ENCODE measurements at places on chromosomes 3 and 15.

DNA sequence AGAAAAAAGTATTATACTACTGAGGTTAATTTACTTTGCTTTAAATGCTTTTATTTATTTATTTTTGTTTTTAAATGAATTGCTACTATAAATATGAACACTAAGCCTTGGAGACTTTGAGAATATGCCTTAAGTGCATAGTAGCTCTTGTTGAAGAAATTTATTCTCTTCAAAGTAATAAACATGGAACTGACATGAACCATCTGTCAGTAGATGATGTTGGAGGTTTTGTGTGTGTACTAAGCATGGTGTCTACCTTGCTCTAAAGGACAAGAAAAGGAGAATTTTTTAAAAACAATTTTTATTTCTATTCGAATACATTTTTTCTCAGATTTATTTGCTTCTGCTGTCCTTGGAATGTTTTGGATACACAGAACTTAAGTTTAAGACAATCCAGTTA, 81.1 kb upstream of the PDZRN3 start:
- DNase-seq: no peak
- no peak overlapping the region for H3K4me3 ChIP-seq
- no peak overlapping the region for H3K27ac ChIP-seq

DNA sequence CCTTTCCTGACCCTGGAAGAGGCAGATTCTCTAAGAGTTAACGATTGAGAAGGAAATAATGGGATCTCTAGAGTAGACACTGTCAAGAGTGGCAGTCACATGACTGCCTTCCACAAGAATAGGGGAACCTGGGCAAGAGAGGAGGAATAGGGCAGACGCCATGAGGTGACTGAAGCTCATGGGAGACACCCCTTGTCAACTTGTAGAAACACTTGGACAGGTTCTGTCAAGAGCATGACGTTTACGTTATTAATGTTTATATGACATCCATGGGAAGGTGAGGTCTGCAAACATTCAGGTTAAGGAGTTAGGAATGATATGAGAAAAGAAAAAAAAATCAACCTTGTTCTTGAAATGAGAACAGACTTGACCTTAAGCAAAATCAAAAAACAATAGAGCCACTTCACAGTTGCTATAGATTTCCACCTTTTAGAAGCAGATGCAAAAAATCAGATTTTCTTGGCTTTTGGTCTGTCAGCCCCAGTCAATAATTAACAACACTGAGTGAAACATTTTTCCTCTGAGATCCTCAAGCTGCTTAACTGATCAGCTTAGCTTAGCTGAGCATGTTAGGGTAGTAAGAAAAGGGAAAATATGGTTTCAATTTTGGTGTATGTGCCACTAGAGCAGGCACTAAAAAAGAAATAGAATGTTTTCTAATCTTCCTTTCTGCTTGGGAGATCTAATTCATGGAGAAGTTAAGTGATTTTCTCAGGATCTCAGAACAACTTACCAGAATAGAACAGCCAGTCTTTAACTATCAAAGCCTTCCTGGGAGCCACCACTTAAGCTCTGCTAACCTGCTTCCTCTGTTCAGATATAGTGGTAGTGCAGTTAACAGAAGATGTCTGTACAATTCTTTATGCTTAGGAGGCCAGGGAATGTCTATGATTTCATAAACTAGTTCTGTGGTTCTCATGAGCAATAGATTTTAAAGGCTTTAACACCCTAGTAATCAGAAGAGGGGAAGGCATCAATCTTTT, 116.9 kb downstream of the B3GALNT1 start:
- no peaks in the 10 kb centered on the region for H3K36me3 ChIP-seq
- DNase-seq: no peak
- H3K27me3 ChIP-seq: no peaks in the 10 kb centered on the region

GRCh38 chr3:16286751-16287543, 21.9 kb downstream of the OXNAD1 start:
- H3K27me3 ChIP-seq: no peaks in the 10 kb centered on the region
- DNase-seq: peak; percentile 36
- H3K36me3 ChIP-seq: peaks cover 92% of the 10 kb centered on the region
- H3K4me1 ChIP-seq: peaks cover 42% of the 10 kb centered on the region

GRCh38 chr15:63572749-63573464, 24.3 kb upstream of the FBXL22 start:
- no peak for DNase-seq
- peak overlapping the region; percentile 38 for H3K27ac ChIP-seq
- H3K27me3 ChIP-seq: no peaks in the 10 kb centered on the region

GRCh38 chr3:87313641-87314040, 37.3 kb upstream of the POU1F1 start:
- H3K27me3 ChIP-seq: no peaks in the 10 kb centered on the region
- no peak overlapping the region for H3K27ac ChIP-seq
- no peak for DNase-seq
- no peaks in the 10 kb centered on the region for H3K4me1 ChIP-seq
- H3K36me3 ChIP-seq: no peaks in the 10 kb centered on the region
